ENCODE measurements at places on chromosomes 2 and 18. TPM values are rescaled to one million over a fixed set of nuclear protein-coding genes. Genes with fewer than 3 reads are reported as not detected.

GRCh38 chr2:105397025-105397722 lies 1.7 kb downstream of the FHL2 start:
- peaks cover 39% of the 10 kb centered on the region for H3K36me3 ChIP-seq

GRCh38 chr2:197268786-197269584 lies 41.6 kb downstream of the ANKRD44 start:
- no peaks in the 10 kb centered on the region for H3K36me3 ChIP-seq
- no peak overlapping the region for H3K4me3 ChIP-seq

DNA sequence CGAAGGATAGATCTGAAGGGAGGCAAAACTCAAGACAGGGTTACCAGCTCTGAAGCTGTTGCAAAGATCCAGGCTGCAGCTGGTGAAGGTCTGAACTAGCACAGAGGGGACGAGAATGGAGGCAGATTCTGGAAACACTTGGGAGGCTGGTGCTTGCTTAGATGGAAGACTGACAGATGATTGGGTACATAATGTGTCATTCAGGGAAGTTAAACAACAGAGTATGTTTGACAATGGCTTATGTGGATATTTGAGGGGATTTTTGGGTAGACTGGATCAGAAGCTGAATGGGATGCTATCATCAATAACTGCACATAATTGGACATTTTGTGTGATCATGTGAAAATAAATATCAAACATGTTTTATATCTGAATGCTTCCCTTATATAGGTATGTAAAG lies 2.3 kb upstream of the ZNF396 start:
- no peaks in the 10 kb centered on the region for H3K36me3 ChIP-seq
- peaks cover 4% of the 10 kb centered on the region for H3K27me3 ChIP-seq
- H3K27ac ChIP-seq, result no peak overlapping the region

Gene CTAGE1
- 0.11 TPM for total RNA-seq

Gene ANKRD30BL
- not detected for total RNA-seq

Gene IL36B
- total RNA-seq, result not detected
